Cerebellar nuclear complex (tissue), 1 donor: ENCODE measurements at places on chromosomes 4 and X.

DNA sequence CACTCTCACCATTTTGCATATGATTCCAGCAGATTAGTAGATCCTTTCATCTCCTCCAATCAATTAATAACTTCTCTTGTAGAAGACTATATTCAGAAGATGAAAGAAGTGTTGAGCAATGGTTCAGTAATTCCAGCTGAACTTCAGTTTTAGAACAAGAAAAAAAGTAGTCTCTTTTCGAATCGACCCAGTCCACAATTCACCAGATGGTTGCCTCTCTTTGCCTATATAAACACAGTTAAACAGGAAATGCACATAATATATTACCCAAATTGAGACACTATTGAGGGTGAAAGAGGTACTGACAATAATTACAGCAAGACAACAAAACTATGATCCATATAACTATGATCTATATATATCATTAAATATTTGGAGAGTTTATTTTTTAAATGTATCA lies 16.8 kb upstream of the FAM241A start:
- no peak for DNase-seq

DNA sequence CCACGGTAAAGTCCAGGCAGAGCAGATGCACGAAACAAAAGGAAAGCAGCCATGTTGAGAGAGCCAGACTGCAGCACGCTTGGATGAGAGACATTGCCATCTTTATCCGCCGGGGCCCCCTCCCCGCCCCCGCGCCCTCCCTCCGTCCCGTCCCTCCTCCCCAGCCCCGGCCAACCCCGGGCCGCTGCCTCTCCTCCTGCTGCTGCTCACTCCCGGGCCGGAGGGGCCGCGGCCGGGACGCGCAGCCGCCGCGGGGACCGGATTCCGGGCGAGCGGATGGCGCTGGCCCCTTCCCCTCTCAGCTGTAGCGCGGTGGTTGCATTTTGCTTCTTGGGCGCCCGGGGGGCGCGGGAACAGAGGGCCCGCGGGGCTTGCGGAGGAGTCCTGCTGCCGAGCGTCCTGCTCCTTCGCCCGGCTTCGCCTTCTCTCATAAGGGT lies 542 bp downstream of the RNF150 start:
- no peak for DNase-seq

DNA sequence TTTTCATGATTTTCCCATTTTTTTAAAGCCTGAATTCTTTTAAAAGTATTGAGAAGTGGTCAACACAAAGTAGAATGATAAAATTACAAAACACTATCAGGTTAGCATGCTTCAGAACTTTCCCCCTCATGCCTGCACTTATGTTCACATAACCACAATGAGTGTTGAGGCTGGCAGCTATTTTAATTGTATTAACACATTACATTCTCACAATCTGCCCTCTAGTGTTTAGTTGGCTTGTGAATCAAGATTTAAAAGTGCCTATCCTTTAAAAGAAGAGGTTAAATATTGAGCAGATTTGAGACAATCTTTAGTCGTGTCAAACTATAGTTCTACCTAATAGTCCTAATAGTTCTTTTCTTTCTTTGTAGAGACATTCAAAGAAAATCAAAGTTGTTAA lies 93.6 kb upstream of the NAP1L5 start:
- DNase-seq, result no peak

DNA sequence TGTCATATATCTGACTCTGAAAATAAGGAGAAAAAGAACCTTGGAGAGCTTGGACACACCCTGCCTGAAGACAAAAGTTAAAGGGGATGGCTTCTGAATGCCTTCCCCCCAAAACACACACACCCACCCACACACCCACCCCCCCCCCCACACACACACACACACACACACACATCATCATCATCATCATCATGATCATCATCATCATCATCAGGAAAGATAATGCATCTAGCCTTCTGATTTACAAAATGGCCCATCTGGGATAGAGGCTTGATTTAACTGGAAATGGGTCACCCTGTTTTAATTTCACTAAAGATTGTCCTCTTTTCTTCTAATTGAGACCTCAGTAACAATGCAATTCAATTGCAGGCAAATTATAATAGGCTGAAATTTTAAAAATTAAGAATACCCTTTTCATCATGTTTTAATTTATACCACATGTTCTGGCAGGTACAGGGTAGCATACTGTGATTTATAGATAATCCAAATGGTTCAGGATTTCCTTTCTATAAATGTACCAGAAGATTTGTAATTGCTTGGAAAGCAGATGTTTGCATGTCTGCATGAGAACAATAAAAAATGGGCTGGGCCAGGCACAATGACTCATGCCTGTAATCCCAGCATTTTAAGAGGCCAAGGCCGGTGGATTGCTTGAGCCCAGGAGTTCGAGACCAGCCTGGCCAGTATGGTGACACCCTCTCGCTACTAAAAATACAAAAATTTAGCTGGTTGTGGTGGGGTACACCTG lies 56.5 kb downstream of the TRIM2 start:
- DNase-seq, result no peak

DNA sequence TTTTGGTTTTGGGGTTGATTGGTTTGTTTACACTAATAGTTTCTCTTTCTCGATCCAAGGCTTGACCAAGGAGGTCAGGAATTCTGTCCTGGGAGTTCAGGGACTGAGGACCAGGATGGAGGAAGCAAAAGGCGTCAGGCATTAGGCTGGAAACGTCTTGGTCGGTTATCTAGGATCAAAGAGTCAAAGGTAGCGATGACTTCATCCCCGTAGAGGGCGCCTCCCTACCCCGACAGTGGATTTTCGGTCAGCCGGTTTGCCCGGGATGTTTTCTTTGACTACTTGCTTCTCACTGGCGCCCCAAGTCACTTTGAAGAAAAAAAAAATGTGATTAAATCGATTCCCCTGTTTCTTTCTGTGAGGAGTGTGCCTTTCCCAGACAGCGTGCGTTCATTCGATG lies 980 bp upstream of the FHDC1 start:
- no peak for DNase-seq

- no peak for DNase-seq
Observed at GRCh38 chrX:24241822-24242648, 71.8 kb downstream of the SUPT20HL2 start.
